ENCODE measurements at places on chromosomes 4 and X.

GRCh38 chr4:149690726-149691125, 124.9 kb downstream of the IQCM start:
- DNase-seq: no peak

- peak; percentile 3 for DNase-seq
Observed at GRCh38 chr4:114780205-114780604, 181.6 kb downstream of the UGT8 start.

- DNase-seq: no peak
Observed at GRCh38 chr4:17580969-17581368, 4.0 kb downstream of the LAP3 start.

DNA sequence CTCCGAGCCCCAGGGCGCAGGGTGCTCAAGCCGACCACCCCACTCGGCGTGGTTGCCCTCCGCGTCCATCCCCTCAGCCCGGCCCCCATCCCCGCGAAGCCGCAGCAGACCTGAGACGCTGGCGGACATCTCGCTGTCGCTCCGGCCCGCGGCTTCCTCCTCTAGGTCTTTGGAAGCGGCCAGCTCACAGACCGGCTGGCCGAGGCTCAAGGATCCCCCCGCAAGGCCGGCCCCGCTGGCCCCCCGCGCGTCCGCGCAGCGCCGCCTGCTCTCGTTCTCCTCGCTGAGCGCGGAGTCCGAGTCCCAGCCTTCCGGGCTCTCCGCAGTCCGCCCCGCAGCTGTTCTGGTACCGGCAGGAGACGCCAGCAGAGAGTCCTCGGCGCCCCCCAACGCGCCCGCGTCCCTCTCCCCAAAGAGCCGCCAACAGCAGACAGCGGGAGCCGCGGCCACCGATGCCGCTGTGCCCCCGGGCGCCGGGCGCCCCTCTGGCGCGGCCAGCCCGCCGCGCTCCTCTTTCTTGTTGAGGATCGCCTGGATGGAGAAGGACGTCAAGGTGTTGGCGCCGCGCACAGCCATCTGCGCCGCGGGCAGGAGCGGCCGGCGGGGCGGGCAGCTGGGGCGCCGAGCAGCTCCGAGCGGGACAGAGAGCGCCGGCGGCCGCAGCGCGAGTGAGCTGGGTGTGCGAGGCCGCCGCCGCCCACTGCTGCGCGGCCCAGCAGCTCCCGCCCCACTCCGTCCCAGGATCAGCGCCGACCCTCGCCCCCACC, at the start of gene NKX3-2:
Gene NKX3-2 (minus strand): TSS at position 670 of the 767 bp plus-strand sequence. CDS start 94 bp downstream, at position 576.
- no peak for DNase-seq

DNA sequence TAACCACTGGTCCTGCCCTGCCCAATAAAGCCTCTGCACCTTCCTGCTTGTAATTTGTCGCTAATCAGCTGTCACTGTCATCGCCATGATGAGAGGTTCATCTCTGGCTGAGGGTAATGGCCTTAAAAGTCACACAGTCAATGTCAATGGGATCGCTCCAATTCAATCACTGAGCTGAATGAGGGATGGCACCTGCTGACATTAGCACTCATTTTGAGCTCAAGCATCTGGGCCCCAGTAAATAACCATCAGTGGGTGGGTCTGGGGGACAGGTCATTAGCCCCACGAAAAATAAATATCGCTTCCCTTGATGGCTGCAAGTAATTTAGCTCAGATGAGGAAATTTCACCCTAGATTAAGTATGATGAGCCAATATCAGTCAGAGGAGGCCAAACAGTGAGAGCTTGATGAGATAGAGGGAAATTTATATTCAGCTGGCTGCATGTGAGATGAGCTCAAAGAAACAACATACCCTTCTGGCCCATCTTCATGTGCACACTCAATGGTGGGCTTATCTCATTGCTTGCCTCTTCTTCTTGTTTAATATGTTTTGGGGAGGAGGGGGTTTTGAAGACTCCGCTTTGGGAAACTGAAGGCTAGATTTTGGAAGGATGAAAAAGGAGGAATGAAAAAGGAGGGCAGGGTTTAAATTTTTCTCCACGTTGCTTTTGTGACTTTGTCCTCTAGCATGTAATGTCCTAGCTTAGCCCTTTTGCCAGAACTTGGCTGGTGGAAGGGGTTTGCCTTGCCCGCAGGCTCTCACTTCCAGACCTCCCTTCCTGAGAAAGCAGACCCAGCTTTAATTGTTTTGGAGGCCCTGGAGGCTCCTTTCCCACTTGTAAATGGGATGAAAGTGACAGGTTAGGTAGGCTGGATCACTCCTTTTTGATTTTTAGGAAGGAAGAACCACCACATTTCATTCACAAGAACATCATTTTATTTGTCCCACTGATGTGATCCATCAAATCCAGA, 84.8 kb upstream of the PAQR3 start:
- no peak for DNase-seq

GRCh38 chr4:32929796-32930699, 2209.9 kb downstream of the PCDH7 start:
- DNase-seq: no peak

GRCh38 chr4:85964298-85964697, 395.6 kb downstream of the MAPK10 start:
- DNase-seq: no peak

DNA sequence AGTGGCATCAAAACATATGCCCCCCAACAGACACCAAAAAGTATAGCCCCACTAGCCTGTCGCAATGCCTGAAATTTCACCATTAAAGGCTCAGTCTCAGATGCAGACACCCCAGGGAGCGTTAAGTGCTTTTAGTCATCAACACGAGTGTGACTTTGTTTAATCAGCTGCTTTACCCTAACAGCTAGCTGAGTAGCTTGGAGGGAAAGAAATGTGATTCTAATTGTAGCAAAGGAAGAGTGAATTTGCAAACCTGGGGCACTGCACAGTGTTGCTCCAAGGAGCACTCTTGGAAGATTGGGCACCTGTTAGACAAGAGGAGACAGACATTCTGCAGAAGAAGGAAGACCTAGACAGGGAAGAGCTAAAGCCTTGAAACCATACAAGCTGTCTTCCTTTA, 145.1 kb downstream of the BEND2 start:
- no peak for DNase-seq

DNA sequence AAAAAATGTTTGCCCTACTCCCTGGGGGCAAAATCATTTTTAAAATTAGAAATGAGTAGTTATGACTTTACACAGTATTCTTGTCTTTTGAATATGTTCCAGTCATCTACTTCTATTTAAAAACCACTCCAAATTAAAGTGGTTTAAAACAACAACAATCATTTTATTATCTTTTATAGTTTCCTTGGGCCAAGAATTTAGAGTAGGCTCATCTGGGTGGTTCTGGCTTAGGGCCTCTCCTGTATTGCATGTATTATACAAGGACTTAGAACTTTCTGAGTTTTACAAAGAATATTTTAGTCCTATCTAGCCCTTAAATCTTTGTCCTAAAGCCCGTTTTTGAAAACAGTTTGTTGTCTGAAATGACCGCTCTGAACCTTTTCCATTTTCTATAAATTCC, 132.5 kb upstream of the INTU start:
- no peak for DNase-seq

GRCh38 chrX:148159796-148160195, 178.7 kb downstream of the FMR1NB start:
- DNase-seq: no peak
